Hypothalamus (tissue), 51 donors: ENCODE measurements at places on chromosomes 7 and 10.

DNA sequence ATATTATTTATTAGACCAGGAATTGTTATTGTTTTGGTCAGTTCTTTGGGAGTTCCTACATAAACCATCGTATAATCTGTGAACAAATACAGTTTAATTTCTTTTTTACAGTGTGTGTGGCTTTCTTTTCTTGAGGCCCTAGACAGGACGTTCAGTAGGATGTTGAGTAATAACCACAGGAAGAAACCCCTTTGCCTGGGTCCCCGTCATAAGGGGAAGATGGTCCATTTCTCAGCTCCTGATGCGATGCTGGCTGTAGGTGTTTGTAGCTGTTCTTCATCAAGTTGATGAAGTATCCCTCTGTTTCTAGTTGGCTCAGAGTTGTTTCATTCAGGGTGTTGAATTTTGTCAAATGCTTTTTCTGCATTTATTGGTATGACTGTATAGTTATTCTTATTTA lies 219.7 kb upstream of the ADARB2 start:
- no peak for DNase-seq

DNA sequence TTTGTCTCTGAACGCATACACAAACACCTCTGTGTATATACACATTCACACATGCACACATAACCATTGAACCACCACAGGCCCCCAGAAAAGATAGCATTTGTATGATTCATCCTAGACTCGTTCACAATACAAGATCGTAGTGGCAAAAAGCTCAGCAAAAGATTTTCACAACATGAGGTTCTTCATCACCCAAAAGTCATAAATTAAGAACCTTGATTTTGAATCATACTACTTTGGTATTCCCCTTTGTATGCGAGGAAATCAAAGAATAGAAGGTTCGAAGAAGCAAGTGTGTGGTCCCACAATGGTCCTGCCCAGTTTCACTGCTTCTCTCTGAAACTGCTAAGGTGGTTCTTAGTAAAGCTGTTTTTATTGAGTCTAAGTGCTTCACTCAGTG lies 200.7 kb downstream of the CELF2 start:
- no peak for DNase-seq

GRCh38 chr10:115762029-115762428 lies 511.0 kb downstream of the GFRA1 start:
- DNase-seq, result no peak

DNA sequence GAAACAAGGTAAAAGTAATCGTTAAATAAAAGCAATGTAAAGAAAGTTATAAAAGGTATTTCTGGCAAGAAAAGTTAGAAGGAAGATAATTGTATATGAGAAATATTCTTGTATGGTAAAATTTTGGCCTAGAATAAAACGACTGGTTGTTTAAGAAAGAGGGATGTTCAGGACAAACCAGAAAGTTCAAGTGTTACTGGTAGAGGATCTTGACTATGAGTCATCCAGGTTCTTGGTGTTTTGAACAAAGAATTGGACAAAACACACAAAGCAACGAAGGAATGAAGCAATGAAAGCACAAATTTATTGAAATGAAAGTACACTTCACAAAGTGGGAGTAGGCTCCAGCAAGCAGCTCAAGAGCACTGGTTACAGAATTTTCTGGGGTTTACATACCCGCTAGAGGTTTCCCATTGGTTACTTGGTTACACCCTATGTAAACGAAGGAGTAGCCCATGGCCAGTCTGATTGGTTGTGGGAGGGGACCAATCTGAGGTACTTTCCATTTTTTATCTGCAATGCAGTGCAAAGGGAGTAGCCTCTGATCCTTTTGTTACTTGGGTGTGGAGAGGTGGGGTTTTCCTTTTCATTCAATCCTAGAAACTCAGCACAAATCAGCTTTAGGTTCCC lies 22.4 kb upstream of the GARS1 start:
- DNase-seq, result no peak

DNA sequence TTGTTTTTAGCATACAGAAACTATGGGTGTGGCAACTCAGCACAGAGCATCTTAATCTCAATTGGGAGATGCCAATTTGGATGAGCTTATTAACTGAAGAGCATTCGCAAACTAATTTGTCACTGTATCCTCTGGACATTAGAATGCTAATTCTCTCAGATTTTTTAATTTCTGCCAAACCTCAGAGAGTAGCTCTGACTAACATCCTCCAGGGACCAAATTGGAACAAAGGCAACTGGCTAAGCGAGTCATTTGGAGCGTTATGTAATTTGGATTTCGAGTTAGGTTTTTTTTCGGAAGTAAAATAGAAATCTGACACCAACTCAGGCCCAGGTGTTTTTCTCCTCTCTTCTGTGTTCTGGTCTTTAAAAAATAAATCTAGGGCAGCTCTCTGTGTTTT lies 201.9 kb downstream of the BMPER start:
- no peak for DNase-seq

- DNase-seq, result no peak
Observed at GRCh38 chr10:23530079-23530478, 91.2 kb downstream of the OTUD1 start.

DNA sequence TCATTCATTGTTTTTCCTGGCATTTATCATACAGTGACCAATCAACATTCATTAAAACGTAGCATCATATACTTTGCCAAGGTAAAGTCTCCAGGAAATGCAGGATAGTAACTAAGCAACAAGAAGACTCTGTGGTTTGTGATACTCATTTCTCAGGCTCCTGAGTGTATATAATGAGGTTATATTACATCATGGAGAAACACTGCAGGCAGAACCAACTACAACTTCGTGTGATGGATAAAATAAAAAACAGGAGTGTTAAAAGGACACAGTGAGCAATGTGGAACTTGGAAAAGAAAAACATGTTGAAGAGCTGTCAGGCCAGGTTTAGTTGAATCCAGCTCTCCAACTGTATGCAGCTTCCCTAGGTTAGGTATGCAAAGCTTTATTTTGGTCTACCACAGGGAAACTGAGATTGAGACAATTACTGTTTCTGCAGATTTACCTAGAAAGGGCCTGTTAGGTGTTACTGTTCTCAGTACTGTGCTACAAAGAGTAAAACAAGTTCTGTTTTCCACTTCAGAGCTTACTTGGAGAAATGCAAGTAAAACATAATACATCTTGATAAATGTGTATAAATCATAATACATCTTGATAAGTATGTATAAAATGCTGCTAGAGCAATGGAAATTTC lies 7.8 kb upstream of the CCNY start:
- no peak for DNase-seq

DNA sequence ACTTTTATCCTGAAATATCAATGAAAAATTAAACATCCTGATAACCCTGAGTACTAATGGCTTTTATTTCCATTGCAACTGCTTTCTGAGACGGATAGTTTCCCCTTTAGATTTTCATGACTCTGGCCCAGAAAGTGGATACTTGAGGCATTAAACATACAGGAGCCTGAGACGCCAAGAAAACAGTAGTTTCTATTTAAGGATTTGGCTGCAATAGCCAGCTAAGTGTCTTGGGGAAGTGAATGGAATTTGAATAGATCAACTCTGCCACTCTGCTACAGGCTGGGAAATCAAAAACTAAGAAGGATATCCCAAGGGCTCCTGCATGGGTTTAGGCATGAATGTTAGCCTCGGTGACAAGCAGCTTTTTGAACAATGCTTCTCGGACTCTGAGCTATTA lies 24.7 kb upstream of the GPAM start:
- no peak for DNase-seq

DNA sequence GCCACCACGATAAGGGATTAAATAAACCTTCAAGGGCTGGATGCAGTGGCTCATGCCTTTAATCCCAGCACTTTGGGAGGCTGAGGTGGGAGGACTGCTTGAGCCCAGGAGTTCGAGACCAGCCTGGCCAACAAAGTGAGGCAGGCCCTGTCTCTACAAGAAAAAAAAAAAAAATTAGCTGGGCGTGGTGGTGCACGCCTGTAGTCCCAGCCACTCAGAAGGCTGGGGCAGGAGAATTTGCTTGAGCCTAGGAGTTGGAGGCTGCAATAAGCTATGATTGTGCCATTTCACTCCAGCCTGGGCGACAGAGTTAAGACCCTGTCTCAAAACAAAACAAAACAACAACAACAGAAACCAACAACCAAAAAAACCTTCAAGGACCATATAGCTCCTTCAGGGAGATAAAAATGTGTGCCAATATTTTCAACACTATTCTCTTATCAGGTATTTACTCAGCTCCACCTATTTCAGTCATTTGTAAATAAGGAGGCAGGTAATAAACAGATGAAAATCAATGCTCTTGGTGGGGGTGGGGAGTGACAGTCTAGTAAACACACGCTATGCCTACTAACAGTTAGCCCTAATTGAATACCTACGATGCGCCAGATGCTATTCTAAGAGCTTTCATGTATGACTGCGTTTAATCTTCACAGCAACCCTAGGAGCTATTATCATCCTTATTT lies 13.2 kb downstream of the BAIAP2L1 start:
- no peak for DNase-seq

- DNase-seq, result no peak
Observed at GRCh38 chr10:121556918-121557573, 41.2 kb downstream of the FGFR2 start.

- peak; percentile 64 for DNase-seq
Observed at GRCh38 chr10:124671486-124672075, 72.6 kb downstream of the FAM53B start.

- no peak for DNase-seq
Observed at GRCh38 chr10:22959292-22959691, 31.4 kb downstream of the ARMC3 start.

GRCh38 chr10:118264838-118265470 lies 77.2 kb downstream of the FAM204A start:
- no peak for DNase-seq

GRCh38 chr10:17488848-17489247 lies 34.5 kb upstream of the ST8SIA6 start:
- no peak for DNase-seq

- no peak for DNase-seq
Observed at GRCh38 chr7:47413526-47414341, 168.2 kb downstream of the TNS3 start.

- DNase-seq, result no peak
Observed at GRCh38 chr10:60990663-60991062, 46.7 kb upstream of the RHOBTB1 start.

DNA sequence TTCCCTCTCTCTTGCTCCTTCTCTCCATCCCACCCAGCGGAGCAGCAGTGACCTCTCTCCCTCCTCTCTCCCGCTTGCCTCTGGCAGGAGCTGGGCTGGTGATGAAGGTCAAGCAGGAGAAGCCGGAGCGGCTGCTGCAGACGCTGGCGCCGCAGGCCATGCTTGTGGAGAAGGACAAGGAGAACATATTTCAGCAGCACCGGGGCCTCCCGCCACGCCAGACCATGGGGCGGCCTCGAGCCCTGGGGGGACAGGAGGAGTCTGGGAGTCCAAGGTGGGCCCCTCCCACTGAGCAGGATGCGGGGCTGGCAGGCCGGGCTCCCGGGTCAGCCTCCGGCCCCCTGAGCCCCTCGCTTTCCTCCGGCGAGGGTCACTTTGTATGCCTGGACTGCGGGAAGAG lies 17.3 kb downstream of the ZNF775 start:
- no peak for DNase-seq

DNA sequence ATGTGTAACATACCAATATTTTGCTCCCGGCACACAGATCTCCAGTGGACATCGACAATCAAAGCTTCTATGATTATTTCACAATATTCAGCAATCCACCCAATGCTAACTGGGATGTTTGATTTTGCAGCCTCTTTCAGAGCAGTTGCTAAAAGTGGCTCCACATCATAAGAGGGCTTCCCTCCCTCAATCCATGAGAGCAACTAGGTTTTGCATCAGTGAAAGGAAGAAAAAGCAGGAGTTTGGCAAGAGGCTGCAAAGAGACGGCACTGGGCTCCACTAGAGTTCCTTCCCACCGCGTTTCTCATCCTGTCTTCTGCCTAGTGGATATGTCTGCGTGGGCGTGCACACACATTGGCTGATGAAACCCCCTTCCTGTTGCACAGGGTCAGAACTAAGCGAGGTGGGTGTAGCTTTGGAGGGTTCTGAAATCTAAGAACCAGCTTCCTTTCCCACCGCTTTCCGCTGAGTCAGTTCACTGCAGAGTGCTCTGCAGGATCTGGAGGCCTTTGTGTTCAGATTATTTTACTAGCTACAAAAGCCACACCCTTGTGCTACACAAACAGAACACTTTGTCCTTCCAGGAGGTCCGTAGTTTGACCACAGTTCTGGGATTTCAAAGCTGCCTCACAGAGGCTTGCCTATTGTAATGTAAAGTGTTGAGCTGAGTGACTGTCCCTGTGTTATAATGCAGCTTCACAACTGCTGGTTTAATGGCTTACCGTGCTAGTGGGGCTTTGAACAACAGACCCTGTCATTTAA lies 28.1 kb downstream of the ARL4A start:
- no peak for DNase-seq

DNA sequence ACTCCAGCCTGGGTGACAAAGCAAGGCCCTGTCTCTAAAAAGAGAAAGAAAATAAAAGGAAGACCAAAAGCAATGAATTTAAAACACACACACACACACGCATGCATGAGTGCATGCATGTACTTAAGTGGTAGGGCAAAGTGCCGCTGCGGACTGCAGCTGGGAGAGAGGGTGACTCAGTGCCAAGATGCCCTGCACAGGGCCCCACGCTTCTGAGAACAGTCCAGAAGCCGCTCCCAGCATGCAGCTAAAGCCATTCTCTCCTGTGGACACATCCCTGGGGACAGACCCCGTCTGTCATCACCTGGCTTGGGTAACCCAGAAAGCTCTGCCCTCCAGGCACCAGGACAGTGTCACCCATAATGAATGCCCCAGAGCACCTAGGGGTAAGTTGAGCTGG lies 61.0 kb upstream of the MYL10 start:
- no peak for DNase-seq

DNA sequence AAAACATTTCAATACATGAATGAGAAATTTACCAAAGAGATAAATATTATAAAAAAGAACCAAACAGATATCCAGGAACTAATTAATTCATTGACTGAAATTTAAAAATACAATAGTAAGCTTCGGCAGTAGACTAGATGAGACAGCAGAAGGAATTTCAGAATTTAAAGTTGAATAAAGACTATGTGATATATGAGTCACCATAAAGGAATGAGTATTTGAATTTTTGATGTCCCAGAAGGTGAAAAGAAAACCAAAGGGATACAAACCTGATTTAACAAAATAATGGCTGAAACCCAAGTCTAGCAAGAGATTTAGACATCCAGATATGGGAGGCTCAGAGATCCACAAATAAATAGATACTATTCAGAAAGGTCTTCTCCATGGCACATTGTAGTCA lies 623.9 kb upstream of the FOXK1 start:
- DNase-seq, result no peak
